ENCODE measurements at places on chromosomes 12 and 14. TPM values are rescaled to one million over a fixed set of nuclear protein-coding genes. Genes with fewer than 3 reads are reported as not detected.
A peak's percentile ranks its signal among the peaks of the same experiment; 100 is the strongest.

KRT79 gene
- total RNA-seq: not detected

USP44 gene
- 18.6 TPM for total RNA-seq

RNF212B gene
- total RNA-seq: not detected

GRCh38 chr12:123131291-123131832 lies 19.5 kb downstream of the PITPNM2 start:
- peaks cover 24% of the 10 kb centered on the region for H3K4me1 ChIP-seq
- no peaks in the 10 kb centered on the region for H3K36me3 ChIP-seq
- no peak overlapping the region for H3K4me3 ChIP-seq
- peak overlapping the region; percentile 87 for H3K27ac ChIP-seq

GRCh38 chr14:62558451-62558850 lies 486.8 kb downstream of the KCNH5 start:
- H3K4me3 ChIP-seq: no peak overlapping the region
- H3K36me3 ChIP-seq: no peaks in the 10 kb centered on the region
- H3K4me1 ChIP-seq: no peaks in the 10 kb centered on the region
- no peak overlapping the region for H3K27ac ChIP-seq

DNA sequence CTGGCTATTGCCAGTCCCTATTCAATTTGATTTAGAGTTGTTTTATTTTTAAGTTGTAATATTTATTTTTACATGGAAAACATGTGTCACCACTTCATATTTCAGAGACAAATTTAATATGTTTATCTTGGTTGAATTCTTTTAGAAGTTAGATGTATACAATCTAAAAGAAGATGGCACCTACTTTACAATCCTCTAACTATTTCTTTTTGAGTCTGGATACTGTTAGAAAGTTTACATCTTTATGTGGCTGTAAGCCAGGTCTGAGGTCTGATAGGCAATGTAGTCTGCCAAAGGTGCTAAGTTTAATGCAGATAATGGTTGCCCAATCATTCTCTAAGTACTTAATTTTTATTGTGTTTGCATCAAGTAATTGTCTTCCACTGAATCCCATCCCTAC lies 7.2 kb upstream of the LMO3 start:
- H3K27ac ChIP-seq: no peak overlapping the region
- no peaks in the 10 kb centered on the region for H3K4me1 ChIP-seq
- no peak for DNase-seq
- no peaks in the 10 kb centered on the region for H3K36me3 ChIP-seq
- peaks cover 34% of the 10 kb centered on the region for H3K27me3 ChIP-seq

All from lung (tissue), 17 donors.